Activated CD4-positive, alpha-beta T cell treated with anti-CD3 and anti-CD28 coated beads, Interleukin-2, amount 50 U/mL, for 24 hours (primary cell): ENCODE measurements at places on chromosomes 16 and 17.

DNA sequence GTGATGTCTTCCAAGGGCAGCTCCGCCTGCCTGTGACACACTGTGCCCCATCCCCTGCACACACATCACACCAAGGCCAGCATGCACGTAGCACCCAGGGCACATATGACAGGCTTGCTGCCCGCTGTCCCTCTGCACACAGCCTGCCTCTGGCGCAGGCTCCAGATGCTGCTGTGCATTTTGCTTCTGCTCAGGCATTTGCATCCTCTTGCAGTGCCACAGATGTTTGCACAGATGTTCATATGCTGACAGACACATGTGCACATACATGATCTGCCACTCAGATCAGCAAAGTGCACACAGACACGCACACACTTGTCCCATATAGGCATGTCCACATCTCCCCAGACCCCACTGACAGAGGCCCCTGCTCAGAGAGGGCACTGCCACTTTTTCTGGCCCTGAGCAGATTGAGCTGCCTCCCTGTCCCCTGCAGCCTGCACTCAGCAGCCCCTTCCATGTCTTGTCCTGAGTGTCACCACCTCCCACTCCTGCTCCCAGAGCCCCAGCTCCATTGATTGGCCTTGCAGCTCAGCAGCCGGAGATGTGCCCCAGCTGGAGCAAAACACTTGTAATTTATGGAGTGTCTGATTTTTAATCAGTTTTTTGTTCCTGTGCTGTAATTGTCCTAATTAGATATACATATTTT is 115.1 kb upstream of the RPL38 start:
- DNase-seq: no peak

GRCh38 chr16:62899737-62900136 is 863.5 kb upstream of the CDH8 start:
- DNase-seq: no peak

DNA sequence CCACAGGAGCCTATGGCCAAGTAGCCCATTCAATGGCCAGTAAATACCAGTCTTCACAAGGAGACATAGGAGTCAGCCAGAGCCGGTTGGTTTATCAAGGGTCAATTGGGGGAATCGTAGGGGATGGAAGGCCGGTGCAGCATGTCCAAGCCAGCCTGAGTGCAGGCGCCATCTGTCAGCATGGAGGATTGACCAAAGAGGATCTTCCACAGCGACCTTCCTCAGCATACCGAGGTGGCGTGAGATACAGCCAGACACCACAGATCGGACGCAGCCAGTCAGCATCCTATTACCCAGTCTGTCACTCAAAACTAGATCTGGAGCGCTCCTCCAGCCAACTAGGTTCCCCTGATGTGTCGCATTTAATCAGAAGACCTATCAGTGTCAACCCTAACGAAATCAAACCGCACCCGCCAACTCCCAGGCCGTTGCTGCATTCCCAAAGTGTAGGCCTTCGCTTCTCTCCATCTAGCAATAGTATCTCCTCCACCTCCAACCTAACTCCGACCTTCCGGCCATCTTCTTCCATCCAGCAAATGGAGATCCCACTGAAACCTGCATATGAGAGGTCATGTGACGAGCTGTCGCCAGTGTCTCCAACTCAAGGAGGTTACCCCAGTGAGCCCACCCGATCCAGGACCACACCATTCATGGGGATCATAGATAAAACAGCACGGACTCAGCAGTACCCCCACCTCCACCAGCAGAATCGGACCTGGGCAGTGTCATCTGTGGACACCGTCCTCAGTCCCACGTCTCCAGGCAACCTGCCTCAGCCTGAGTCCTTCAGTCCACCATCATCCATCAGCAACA is 25.0 kb downstream of the CYB561 start:
- no peak for DNase-seq

- DNase-seq: no peak
Measured at GRCh38 chr17:9241371-9241712, 220.0 kb downstream of the NTN1 start.

DNA sequence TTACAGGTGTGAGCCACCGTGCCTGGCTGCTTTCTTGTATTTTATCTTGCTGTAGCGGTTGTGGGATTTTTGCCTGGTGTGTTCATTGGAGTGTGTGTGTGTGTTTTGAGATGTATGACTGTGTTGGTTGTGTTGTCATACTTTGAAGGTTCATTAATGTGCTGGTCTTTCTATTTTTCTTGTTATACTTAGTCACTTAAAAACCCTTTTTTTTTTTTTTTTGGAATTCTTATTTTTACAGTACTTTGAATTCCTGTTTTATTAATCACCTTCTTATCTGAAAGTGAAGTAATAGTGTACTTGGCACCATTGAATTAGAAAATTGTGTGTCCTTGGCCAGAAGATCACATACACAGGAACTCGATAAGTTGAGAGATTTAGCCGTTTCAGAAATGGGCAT is 30.2 kb downstream of the TENT4B start:
- DNase-seq: no peak
